Calu3 (cell line): ENCODE measurements at places on chromosomes 1 and 21.

- DNase-seq, result no peak
Measured at GRCh38 chr1:202038688-202039346, 28.4 kb downstream of the ELF3 start.

- DNase-seq, result no peak
Measured at GRCh38 chr21:37249112-37249904, 17.8 kb downstream of the VPS26C start.

GRCh38 chr1:178232949-178233348 lies 139.0 kb downstream of the RASAL2 start:
- DNase-seq, result no peak

DNA sequence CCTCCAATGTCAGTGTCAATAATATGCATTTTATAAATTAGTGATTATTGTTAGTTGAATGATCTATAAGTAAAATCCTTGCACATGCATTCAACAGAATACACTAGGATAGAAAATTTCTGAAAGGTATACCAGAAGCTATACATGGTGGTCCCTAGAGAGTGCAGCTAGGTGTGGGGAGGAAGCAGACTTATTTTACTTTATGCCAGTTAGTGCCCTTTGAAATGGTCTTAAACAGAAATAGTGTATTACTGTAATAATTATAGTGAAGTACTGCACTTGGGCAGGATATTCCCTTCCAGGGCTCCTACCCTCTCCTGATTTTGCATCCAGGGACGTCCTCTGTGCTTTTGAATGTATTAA lies 23.2 kb upstream of the WDR26 start:
- DNase-seq, result no peak

DNA sequence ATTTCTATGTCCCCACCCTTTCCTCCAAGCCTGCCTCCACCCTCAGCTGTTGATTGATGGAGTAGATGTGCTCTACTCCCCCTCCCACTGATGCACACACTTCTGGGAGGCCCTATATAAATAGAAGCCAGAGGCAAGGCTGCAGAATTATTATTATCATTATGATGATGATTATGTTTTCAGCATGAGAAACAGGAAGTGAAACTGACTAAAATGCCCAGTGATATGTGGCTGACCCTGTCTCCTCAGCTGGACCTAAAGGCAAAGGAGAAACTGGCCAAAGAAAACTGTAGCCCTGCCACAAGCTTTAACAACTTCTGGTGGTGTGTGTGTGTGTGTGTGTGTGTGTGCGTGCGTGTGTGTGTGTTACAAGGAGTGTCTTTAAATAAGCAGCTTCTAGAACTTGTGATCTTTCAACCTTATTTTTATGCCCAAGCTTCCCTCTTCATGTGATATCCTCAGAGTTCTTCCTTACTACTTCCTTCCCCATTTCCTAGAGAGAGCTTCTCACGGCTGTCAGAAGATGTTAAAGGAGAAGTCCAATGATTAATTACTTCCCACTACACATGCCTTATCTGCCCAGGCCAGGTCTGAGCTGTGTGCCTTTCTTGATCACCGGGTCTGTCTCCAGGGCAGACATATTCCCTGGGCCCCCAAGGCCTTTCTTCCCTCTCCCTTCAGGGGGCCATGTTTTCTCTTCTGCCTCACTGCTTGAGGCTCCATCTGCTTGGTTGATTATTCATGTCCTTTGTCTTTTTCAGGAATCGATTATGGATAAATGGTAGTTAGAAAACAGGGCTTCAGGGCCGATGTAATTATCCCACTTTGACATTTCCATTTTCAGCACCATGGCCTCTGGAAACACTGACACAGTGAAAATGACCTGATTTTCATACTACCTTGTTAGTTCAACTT lies 11.6 kb upstream of the MAPKAPK2 start:
- DNase-seq, result no peak

GRCh38 chr21:34827445-34828235 lies 158.8 kb downstream of the CLIC6 start:
- no peak for DNase-seq

- peak; percentile 45 for DNase-seq
Measured at GRCh38 chr1:242651817-242652216, 127.3 kb upstream of the PLD5 start.

- DNase-seq, result no peak
Measured at GRCh38 chr1:53755874-53756273, 16.9 kb upstream of the GLIS1 start.

- no peak for DNase-seq
Measured at GRCh38 chr21:37907076-37907475, 9.2 kb downstream of the KCNJ6 start.

DNA sequence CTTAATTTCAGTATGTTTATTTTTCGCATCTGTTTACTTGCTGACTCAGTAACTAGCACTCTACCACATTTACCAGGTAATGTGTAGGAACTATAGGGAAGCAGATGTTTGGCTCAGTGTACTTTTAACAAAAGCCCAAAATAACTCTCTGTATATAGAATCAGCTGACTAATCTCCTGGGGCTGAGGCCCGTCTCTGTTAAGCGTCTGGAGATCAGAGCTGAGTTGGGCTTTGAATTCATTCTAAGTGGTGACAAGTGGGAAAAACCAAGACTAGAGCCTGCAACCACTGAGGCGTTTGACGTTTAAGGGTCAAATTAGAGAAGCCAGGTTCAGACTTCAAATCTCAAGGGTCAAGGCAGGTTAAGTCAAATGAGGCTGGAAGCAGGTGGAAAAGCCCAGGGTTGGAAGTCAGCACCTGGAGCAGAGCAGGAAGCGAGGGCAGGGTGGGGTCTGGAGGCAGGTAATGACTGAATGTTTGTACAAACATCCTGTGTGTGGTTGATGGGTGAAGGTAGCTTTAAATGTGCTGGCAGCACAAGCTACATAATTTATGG lies 56.8 kb upstream of the LYST start:
- DNase-seq, result peak; percentile 33

DNA sequence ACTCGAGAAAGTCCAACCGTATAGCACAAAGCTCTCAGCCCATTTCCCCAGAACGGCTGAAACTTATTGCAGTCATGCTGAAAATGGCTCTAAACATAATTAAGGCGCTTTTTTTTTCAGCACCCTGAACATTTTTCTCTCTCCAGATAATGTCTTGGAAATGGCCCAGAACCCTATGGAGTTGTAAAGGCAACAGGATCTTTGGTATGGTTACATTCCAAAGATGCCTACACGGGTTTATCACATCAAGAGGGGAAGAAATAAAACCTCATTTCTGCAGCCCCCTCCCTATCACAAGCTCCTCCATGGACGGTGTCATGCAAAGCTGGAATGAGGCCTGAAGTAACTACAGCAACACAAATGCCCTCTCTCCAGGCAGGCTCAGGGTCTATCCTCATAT lies 126.4 kb upstream of the GALNT2 start:
- no peak for DNase-seq

- no peak for DNase-seq
Measured at GRCh38 chr1:95263450-95263849, 29.4 kb downstream of the RWDD3 start.

DNA sequence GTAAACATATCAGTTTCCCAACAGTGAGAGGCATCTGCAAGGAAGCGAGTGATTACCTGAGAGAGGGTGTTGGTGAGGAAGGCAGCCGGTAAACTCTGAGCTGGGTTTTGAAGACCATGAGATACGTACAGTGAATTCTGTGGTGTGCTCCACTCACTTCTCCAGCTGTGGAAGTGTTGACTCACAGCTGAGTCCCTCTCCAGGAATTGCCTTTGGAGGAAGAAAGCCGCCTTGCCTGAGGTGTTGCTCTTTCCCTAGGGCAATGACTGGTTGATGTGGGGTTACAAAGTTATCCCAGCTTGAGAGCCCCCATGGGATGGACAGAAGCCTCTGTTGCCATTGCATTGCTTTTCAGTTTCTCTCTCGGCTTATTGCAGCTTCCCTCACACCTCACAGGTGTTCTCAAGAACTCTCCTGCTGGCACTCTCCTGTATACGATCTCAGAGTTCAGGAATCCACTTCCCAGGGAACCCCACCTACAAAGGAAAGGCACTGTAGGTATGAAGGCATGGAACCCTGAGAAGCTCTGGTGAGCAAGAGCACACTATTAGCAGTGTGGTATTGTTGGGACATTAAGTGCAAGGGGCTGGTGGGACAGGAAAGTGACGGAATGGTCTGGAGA lies 10.8 kb downstream of the NHLH1 start:
- no peak for DNase-seq

DNA sequence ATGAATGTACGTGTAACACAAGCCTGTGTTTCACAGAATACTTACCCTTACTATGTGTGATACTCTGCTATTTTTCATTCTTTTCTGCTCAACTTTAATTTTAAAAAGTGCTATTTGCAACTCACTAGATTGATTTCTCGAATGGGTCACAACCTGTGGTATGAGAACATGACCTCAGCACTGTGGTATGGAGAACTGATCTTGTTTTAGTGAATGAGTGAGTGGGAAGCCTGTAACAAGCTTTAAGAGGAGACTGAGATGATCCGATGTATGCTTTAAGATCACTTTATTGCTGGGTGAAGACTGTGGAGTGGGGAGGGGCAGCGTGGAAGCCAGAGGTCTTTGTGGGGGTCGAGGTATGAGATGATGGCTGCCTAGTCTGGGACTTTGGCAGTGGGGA lies 21.6 kb downstream of the MECR start:
- DNase-seq, result no peak

GRCh38 chr1:226108935-226109828 lies 46.7 kb downstream of the H3-3A start:
- DNase-seq, result no peak

DNA sequence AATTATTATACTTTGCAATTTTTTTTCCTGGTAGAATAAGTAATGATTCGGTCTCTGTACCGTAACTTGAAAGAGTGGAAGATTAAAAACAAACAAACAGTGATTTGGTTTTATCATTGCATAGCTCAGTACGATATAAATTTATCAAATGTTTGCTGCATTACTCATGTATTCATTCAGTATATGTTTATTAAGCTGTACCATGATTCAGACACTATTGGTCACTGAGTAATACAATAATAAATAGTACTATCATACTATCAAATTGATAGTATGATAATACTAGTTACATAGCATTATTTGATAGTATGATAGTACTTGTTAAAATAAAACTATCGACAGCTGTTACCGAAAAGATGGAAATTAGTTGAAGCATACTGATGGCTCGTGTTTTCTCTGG lies 12.1 kb downstream of the CENPF start:
- no peak for DNase-seq

- DNase-seq, result no peak
Measured at GRCh38 chr1:226884116-226884625, 13.8 kb downstream of the PSEN2 start.

GRCh38 chr1:106523497-106523896 lies 533.0 kb upstream of the PRMT6 start:
- DNase-seq, result no peak

DNA sequence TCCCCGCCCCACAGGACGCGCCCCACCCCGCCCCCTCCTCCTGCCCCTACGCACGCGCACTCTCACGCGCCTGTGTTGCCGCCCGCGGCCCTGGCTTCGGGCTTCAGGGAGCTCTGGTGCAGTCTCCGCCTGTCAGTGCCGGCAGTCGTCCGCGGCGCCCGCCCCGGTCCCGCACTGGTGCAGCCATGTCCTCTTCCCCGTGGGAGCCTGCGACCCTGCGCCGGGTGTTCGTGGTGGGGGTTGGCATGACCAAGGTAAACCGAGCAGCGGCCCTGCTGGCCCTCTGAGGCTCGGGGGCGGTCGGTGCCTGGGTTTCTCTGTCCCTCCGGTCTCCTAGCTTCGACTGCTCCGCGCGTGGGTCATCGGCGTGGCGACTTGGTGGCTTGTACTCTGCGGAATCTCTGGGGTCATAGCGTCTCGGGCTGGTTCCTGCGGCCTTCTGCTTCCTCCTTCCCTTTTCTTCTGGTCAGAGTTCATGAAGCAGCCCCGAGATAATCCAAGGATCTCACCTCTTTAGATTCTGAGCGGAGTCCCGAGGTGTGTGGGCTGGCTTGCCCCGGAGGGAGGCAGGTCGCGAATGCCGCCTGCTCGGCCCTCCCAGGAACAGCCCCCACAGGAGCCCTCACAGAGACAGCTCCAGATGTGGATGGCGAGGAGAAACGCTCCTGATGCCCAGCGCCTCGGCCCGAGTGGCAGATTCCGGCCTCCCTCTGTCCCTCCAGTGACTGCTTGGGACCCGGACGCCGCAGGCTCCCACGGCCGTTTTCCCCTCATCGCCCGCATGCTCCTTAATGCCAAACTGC lies at the start of gene SCP2:
Gene SCP2 (plus strand): TSS at position 65 of the 803 bp plus-strand sequence. CDS start 121 bp downstream, at position 186.
- peak; percentile 75 for DNase-seq

DNA sequence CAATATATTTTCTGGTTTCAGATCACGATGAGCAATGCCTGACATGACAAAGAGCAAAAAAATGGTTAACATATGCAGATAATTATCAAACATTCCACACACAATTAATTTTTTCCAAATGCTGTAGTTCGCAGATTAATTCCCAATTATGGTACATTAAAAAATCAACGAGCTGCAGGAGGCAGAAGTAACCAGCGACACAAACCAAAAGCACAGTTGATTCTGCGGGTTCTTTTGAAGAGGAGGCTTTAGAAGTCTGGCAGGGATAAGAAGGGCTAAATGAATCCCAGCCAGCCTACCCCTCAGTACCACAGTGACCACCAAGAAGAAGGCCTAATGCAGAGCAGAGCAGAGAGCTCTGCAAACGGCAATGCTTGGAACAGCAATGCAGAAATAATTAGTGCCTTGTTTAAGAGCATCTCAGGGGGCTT lies 17.0 kb upstream of the KNCN start:
- no peak for DNase-seq

DNA sequence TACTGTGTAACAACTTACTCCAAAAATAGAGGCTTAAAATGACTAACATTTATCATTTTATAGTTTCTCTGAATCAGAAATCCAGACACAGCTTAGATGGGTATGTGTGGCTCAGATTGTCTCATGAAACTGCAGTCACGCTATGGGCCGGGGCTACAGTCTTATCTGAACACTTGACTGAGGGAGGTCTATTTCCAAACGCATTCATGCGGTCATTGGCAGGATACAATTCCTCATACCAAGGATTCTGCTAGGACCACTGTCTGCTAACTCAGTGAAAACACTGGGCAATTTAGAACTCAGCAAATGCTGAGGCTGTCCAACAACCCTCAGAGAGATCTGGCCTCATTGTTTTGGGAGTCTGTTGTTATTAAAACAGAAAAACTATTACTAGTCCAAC lies 178.6 kb downstream of the TBX15 start:
- DNase-seq, result no peak

GRCh38 chr1:99598738-99599411 lies 47.0 kb upstream of the PALMD start:
- DNase-seq, result no peak

DNA sequence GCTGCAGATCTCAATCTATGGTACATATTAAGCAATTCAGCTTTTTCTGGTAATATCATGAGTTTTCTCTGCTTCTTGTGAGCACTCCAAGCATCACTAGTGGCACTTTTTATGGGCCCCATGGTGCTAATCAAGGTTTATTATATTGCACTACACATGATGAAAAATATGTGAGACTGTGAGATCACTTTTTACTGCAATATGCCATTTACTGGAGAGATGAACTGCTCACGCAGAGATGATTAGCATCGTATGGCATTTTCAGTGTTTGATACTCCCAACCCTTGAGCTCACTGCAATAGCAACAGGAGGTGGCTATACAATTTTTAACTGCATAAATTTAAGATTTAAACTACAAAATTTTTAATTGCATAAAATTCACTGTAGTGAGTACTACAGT lies 8.7 kb upstream of the KCNK1 start:
- no peak for DNase-seq

- peak; percentile 68 for DNase-seq
Measured at GRCh38 chr21:45970674-45971615, 10.6 kb upstream of the COL6A1 start.
